Cortex of kidney (tissue), 1 donor: ENCODE measurements at places on chromosomes 7 and 10.

DNA sequence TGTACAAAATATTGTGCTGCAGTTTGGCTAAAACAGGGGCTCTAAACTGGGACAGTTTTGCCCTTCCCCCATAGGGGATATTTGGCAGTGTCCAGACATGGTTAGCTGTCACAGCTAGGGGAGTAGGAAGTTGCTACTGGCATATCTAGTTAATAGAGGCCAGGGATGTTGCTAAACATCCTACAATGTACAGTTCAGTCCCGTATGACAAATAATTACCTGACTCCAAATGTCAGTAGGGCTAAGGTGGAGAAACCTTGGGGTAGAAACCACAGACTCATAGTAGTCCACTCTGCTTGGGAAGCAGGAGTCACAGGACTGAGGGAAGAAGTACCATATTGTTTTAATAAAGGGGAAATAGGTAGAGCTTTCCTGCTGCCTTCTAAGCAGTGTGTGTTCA, 39.8 kb downstream of the WBP1L start:
- no peak for DNase-seq

DNA sequence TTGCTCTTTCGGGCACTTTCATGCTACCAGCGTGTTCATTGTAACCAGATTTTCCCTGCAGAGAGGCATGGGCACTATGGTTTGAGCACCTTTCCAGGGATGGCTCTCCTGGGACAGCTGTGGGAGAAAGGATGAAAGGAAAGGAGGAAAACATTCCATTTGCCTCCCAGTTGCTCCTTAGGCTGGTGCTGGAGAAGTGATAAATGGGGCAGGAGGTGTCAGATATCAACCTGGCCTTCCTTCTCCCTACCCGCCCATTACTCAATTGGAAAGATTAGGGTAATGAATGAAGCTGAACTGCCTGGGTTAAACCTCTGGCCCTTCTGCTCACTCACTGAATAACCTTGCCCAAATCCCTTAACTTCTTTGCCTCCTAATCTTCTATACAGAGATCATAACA, 228.4 kb downstream of the PLXNA4 start:
- no peak for DNase-seq

DNA sequence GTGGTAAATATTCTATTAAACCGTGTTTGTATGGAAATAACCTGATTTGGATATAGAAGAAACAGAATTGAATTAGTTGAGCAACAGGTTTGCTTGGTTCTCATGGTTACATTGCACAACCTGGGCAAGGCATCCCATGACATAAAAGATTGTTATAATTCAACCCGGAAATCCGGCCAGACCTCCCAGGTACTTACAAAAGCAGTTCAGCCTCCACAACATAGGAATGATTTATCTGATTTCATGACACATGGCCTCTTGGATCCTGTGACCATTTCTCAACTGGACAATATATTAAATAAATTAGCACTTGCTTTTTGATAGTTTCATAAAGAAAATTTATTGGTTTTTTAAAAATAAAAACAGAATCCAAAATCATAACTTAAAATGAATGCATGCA, 55.1 kb upstream of the PTPN12 start:
- DNase-seq: no peak

GRCh38 chr10:28628184-28628893, 49.0 kb upstream of the BAMBI start:
- DNase-seq: no peak
